ENCODE measurements at places on chromosomes 16 and 17.

GRCh38 chr16:29254676-29255495 lies 151.6 kb downstream of the NPIPB11 start:
- DNase-seq, result no peak

GRCh38 chr17:69588316-69588715 lies 173.8 kb downstream of the MAP2K6 start:
- no peak for DNase-seq

DNA sequence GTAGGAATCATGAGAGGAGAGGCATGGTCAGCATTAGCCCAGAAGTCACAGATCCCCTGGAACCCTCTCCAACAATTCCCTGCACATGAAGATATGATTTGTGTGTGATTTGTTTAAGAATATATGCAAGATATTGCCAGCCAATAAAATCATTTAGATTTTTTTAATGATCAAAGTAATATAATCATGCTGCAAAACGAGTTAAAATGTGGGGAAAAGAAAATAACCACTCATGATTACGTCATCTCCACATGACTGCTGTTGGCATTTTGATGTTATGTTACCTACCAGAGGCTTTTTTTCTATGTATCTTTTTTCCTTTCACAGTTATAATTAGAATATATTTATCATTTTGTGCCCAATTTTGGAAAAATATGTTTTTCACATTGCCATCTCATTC lies 22.4 kb downstream of the SLC35G3 start:
- no peak for DNase-seq

DNA sequence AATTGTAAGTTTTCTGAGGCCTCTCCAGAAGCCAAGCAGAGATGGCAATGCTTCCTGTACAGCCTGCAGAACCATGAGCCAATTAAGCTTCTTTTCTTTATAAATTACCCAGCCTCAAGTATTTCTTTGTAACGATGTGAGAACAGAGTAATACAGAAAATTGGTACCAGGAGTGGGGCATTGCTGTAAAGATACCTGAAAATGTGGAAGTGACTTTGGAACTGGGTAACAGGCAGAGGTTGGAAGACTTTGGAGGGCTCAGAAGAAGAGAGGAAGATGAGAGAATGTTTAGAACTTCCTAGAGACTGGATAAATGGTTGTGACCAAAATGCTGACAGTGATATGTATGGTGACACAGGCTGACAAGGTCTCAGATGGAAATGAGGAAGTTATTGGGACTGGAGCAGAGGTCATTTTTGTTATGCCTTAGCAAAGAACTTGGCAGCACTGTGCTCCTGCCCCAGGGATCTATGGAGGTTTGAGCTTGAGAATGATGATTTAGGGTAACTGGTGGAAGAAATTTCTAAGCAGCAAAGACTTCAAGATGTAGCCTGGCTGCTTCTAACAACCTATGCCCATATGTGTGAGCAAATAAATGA lies 23.1 kb downstream of the PRDM7 start:
- DNase-seq, result no peak

DNA sequence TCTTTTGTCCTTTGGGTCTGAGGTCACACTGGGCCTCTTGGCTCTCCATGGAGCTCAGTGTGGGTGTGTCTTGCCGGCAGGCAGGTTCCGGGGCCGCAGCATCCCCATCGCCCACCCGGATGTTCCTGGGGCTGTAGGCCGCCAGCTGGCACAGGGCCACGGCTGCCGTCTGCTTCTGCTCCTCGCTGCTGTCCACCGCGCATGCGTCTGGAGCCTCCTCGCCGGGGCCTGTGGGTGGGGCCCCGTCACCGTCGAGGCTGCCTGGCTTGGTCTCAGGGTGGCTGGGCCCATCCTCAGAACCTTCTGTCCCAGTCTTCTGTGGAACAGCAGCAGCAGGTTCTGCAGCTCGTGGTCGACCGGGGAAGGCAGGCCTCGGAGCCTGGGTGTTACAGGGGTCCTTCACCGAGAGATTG lies 9.6 kb downstream of the ZNF750 start:
- DNase-seq, result no peak

- no peak for DNase-seq
Measured at GRCh38 chr16:68298907-68299561, 11.7 kb downstream of the SLC7A6OS start.

DNA sequence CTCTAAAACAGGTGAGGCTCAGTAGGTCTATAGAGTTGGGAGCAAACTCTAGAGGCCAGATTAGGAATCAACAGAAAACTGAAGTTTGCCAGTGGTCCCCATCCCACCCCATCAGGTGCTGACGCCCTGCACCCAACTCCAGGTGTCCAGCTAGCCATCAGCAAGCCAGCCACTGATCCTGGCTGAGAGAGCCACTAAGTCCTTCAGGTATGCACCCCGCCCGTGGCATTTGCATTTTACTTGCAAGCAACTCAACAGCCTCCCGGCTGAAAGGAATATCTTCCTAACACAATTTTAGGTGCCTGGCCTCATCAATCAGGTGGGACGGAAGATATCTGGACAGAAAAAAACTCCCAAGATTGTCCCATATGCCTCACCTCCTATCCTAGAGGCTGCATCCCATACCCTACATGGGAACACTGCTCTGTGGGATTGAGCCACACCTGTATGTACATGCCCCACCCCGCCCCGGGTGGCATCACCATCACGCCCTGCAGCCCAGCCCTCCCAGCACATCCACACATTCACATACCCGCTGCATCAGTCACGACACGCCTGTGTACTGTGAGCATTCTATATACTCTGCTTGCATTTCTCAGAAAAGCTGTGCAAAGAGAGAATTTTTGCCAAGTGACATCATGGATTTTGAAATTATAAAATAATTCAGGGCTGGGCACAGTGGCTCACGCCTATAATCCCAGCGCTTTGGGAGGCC lies 8.3 kb downstream of the OTOP3 start:
- no peak for DNase-seq

GRCh38 chr17:47823519-47823918 lies 1.9 kb upstream of the OSBPL7 start:
- DNase-seq, result no peak

GRCh38 chr17:15469260-15469659 lies 1.8 kb upstream of the CDRT4 start:
- no peak for DNase-seq

DNA sequence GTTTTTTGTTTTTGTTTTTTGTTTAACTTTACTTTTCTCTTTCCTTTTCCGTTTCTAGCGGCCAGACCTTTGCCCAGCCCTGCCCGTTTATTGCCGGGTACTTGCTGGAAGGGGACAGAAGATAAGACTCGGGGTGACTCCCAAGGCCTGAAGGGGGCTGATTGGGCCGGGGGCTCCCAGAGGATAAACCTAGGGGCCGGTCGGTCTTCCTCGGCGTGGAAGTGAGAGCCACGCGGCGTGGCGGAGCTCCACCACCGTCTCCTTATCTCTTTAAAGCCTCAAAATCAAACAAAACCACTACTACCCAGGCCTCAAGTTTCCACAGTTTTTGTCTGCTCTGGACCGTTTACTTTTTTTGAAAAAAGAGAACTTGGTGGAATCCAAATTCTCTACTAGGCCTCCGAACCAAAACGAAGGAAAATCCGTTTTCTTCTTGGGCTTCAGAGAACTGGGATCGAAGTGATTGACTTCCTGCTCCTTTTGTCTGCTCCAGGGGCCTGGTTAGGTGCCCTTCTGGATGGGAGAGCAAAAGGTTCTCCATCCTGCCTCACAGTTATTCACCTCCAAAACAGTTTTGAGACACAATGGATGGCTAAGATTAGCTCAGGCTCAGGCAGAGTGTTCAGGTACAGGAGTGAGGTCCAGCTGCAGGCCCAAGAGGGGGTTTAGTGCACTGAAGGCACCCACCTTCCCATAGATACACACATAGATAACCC lies 8.5 kb upstream of the HOXB9 start:
- DNase-seq, result no peak
